ENCODE measurements at places on chromosomes 6 and 20.

DNA sequence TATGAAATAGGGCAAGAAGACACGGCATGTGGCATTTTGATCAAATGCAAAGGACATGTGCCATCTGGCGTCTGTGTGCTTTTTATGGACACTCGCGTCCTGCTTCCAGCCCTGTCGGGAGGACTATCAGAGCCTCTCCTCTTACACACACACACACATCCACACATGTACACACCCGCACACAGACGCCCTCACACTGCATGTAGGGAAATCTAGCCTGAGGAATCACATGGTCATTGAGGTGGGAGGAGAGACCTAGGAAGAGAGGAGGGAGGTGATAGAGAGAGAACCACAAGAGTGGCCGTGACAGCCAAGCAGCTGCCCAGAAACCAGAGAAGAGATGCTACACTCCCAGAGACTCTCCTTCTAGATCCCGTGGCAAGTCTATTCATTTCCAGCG, 105.9 kb upstream of the CDYL start:
- no peak for ATAC-seq

DNA sequence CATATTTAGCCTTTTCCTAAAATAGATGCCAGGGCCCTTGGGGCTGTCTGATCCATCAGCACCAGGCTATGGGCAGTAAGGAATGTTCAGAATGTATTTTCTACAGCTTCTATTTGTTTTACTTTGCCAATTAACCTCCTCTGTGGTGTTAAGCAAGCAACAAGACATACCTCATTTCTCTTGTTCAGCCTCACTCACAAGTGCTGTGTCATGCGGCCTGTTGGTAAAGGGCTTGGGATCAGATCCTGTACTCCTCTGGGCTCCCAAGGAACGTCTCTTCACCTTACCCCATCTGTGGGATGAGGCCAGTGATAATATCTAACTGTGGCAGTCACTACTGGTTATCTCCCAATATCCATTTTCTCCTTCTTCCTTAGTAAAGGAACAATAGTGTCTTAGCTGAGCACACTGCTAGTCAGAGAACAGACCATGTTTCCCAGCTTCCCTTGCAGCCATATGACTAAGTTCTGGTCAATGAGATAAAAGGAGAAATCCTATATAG, 7.0 kb upstream of the DSTN start:
- no peak for ATAC-seq

- no peak for ATAC-seq
Observed at GRCh38 chr20:54389596-54390280, 85.7 kb upstream of the DOK5 start.

DNA sequence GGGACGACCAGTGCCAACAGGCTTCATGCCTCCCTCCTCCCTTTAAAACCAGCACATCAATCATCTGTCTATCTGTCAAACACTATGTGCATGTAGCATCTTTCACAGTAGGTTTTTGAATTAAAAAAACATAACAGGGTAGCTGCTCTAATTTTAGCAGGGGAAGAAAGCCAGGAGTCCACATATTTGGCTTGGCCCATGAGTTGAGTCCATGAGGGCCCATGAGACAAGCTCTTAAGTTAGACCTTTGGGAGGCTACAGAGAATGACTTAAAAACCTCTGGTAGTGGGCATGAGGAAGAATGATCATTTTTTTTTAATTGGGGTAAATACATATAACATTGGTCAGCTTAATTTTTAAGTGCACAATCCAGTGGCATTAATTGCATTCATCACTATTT, 194.9 kb downstream of the UTRN start:
- ATAC-seq: no peak

DNA sequence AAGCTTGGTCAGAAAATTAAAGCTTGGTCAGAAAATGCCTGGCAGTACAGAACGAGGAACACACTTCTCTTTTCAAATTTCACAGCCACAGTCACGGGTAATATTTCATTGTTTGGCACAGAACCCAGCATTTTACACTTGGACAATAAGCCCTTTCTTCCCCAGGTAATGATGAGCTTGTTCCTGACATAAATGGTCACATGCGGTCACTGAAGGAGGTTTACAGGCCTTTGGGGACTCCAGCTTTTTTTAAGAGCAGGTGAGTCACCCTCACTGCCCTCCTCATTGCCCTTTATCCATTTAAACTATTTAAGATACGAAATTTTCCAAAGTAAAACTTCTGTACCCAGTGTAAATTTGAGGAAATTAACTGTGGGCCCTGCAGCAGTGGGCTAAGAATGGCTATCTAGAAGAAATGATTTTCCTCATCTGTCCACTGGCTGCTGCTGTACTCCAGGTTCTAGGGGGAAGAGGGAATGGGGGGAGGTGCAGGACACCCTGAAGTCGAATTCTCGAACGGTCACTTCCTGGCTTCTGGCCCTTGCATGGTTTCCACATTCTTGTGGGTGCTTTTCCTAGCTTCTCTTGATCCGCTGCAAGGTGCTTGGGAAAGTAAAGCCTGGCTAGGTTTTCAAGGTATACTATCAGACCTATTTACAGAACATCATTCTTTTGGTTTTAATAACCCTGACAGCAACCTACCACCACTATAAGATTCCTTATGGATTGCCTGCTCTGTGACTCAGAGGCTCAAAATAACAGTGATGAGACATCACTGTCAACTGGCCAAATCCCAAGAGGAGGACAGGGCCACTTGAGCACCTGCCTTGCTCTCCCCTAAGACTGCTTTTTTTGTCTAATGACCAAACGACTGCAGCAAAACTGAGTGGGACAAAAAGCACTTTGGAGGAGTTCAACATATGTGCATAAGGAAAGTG, 75.8 kb downstream of the PREP start:
- ATAC-seq: peak; percentile 81

DNA sequence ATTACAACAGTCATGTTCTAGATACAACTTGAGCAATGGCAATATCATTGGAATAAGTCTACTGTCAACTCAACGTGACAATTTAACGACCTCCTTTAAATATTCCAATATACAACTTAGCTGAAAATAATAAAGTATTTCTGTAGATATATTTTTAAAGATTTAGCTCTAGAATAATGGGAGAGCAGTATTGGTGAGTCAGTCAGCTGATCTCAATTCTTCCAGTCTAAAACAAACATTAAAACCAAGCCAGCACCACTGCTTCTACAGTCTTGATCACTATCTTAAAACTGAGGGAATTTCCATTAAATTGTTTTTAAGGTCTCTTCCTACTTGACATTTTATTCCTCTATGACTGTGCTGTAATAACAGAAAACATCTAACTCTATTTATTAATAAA, 38.2 kb downstream of the NOL7 start:
- no peak for ATAC-seq

- ATAC-seq: no peak
Observed at GRCh38 chr20:34654207-34654744, 22.6 kb downstream of the PIGU start.

DNA sequence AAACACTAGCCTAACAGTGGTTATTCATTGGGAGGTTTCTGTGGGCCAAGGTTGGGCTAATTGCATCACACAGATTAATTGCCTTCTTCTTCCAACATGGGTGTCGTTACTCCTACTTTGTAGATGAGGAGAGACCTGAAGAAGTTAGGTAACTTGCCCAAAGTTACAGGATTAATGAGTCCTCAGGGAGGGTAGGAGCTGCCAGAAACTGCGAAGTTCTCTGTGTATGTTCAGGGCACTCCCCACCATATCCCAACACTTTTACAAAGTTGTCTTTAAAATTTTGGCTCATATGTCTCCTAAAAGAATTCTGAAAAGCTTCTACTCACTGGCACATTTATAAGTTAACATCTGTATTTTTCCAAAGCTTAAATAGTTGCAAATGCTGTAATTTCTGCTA, 323.5 kb upstream of the HSF2 start:
- ATAC-seq: no peak

DNA sequence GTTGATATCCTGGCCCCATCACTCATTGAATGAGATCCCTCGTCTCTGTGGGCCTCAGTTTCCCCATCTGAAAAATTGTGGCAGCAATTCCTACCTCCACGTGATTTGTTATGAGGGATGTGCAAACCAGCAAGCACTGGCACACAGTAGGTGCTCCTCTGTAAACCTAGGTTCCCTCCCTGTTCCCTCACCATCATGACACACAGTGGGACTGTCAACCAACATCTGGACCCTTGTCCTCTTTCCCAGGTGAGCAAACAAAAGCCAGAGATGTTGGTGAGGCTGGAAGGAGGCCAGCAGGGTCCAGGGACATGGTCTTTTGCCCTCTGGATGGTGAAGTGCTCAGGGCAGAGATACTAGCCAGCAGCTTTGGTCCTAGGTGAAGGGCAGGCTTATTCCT, 26.1 kb downstream of the RSPO4 start:
- no peak for ATAC-seq

GRCh38 chr20:20849161-20849560, 136.7 kb upstream of the RALGAPA2 start:
- ATAC-seq: no peak

- no peak for ATAC-seq
Observed at GRCh38 chr6:33586108-33586640, 6.1 kb upstream of the BAK1 start.

- ATAC-seq: peak; percentile 40
Observed at GRCh38 chr6:79466207-79466834, 70.9 kb downstream of the LCA5 start.

DNA sequence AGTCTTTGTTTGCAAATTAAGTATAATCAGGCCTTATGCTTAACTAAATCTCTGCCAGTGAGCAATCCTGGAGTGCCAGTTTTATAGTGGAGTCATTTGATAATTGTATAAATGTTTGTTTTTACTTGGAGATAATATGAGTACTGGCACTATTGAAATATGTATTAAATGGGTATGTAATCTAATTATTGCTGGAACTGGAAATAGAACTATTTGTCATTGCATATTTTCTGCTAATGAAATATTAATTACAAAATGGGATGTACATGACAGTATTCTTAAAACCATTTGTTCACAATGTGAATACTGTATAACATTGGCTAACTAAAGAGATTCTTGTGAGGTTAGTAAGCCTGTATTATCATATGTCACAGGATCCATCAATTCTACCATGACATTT, 20.5 kb upstream of the LMBRD1 start:
- no peak for ATAC-seq

GRCh38 chr6:54860739-54861138, 14.2 kb downstream of the FAM83B start:
- no peak for ATAC-seq

DNA sequence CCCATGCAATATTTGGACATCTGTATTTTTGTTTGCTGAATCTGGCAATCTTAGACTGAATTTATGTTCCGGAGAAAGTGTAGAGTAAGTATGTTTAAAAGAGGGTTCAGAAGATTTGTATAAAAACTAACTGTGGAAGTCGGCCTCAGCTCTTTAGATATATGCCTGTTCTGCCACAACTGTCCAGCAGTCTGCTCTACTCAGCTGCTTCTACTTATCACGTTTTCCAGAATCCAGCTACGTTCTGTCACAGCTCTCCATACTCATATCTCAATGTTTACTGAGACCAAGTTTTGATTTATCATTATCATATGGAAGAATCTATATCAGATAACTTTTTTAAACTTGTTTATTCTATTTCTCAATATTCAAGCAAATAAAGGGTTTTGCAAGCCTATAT, 721.3 kb downstream of the EYS start:
- ATAC-seq: peak; percentile 31

- no peak for ATAC-seq
Observed at GRCh38 chr6:52546192-52546591, 30.7 kb downstream of the TRAM2 start.

DNA sequence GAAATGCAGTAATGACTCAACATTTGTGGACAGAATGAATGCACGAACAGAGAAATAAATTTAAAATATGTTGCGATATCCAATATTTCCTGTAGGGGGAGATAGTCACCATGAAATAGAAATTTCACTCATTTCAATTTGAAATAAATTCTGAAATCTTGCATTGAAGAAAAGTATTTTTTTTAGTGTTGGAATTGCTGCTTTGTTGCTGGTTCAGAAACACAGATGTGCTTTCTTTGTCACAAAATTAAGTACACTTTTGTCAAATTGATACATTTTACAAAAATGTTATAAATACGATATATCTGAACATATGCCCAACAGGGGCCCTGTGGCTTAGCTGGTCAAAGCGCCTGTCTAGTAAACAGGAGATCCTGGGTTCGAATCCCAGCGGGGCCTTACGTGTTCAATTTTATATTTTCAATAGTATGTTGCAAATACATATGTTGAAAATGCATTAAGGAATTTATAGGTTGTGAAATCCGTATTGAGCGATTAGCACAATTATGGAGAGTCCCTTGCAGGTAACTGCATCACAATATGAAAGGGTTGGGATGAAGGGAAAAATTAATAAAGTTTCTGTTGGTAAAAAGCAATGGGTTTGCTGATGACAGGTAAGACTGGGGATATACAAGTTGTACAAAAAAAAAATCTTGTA, 85.4 kb upstream of the PRSS16 start:
- peak; percentile 65 for ATAC-seq

DNA sequence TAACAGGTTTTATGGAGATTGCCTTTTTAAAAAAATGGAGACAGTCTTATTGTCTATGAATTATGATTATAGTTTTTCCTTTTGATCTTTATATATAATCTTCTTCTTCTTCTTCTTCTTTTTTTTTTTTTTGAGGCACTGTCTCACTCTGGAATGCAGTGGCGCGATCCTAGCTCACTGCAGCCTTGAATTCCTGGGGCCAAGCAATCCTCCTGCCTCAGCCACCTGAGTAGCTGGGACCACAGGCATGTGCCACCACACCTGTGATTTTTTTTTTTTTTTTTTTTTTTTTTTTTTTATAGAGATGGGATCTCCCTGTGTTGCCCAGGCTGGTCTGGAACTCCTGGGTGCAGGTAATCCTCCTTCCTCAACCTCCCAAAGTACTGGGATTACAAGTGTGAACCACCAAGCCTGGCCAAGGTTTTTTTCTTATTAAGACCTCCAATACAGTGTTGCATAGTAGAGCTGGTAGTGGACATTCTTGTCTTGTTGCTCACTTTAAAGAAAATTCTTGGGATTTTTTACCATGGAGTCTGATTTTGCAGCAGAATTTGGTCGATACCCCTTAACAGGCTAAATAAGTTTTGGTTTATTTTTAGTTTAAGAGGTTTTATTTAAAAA, 46.5 kb downstream of the STK4 start:
- ATAC-seq: peak; percentile 3

All from SK-N-SH treated with all-trans-retinoic acid at 6 μM for 48 hours (cell line).